ENCODE measurements at places on chromosomes 5 and 9.
A peak's percentile ranks its signal among the peaks of the same experiment; 100 is the strongest.

DNA sequence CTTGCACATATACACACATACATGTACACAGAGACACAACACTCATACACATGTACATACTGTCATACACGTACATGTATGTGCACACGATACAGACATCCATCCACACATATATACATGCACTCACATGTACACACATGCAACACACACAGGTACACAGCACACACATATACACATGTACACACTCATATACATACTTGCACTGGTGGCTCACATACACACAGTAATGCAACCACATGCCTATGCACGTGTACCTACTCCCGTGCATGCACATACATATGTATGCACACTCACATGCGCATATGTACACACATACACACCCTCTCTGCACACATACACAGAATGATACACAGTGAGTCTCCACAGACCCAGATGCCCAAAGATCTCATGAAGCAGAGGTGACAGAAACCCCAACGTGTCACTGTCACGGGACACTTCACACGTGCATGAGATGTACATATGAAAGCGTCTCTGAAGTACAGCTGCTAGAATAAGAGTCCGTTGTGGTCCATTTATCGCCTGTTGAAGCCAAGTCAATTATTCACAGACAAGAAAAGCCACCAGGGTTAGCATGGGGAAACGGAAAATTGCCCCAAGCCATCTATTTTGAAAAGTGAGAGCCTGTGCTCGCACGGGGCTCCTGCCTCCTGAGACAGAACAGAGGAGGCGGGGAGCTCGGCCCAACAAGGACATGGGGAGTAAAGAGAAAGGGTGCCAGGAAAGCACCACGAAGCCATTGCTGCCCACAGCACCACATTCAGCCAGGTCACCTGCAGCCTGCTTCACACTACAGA, 24.9 kb downstream of the LPCAT1 start:
- DNase-seq, result no peak

GRCh38 chr9:18428661-18429060, 45.3 kb upstream of the ADAMTSL1 start:
- peak; percentile 51 for DNase-seq

DNA sequence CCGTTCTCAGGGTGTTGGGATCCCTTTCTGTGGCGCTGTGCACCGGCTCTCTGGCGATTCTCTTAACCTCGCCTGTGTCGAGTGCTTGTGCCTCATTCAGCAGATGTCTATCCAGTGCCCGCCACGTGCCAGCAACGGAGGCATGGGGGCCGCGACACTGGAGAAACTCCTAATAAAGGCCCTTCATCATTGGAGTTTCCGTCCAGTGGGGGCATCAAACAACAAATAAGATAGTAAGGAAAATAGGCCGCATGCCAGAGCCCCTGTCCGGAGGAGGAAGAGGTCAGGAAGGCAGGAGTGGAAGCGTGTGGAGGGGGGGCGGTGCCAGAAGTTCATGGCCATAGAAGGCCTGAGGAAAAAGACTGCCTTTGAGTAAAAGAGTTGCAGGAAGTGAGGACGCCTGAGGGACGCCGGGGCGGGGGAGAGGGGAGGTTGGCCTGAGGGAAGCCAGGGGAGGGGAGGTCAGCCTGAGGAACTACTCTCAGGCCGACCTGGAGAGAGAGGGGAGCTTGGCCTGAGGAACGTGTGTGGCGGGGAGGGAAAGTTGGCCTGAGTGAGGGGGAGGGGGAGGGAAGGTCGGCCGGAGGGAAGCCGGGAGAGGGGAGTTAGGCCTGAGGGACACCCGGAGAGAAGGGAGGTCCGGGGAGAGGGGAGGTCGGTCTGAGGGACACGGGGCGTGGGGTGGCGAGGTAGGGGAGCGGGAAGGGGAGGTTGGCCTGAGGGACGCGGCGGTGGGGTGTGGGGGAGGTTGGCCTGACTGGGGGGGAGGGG, 82.2 kb downstream of the CACNA1B start:
- no peak for DNase-seq

- peak; percentile 27 for DNase-seq
Measured at GRCh38 chr5:120479066-120479465, 15.0 kb downstream of the PRR16 start.

GRCh38 chr5:26828294-26828693, 210.1 kb downstream of the CDH9 start:
- DNase-seq, result no peak
